ENCODE measurements at places on chromosomes 7 and 10.

DNA sequence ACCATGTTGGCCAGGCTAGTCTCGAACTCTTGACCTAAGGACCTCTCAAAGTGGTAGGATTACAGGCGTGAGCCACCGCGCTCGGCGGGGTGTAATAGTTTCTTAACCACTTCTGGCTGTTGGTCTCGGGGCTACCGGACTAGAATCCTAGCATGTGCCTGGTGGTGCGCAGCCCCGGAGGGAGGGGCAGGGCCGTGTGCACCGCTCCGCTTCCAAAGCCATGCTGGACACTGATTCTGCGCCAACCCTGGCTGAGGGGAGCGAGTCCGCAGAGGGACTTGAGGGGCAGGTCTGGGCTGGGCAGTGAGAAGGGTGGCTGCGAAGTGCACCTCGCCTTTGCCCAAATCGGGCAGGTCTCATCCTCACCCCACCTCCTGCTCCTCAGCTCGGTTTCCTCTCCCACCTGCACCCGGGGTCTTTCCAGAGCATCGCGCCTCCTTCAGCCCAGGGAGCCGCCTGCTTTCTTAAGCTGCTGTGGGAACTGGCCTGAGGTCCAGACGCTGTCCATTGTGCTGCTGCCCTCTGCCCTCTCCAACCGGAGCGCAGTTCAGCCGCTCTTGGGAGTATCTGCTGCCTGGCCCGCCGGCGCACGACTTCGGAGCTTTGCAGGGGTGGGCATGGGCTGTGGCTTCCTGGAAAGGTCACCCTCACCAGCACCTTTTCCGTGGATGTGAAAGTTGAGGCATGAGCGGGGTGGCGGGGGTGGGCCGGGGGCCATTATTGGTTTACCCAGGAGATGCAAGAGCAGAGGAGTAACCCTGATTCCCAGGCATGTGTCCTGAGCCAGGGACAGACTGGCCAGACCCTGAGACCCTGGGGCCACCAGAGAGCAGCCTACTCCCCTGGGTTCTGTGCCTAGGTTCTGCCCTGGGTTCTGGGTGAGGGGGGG is 422.6 kb upstream of the NUPR2 start:
- DNase-seq, result no peak

DNA sequence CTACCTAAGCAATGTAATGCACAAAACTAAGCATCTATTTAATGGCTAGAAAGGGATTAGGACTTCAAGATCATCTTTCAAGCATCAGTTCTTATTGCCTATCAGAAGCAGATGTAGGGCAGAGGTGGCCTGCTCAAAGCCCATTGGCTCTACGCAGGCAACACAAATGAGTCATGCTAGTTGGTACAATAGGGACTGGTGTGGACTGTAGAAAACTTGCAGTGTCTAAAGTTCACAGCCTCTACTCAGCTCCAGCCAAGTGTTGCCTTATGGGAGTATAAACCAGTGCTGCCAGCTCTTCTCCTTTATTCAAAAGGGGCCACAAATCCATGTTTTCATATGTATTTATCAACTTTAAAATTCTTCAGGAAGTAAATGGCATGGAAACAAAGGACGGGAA is 31.7 kb downstream of the ASAH2 start:
- no peak for DNase-seq

DNA sequence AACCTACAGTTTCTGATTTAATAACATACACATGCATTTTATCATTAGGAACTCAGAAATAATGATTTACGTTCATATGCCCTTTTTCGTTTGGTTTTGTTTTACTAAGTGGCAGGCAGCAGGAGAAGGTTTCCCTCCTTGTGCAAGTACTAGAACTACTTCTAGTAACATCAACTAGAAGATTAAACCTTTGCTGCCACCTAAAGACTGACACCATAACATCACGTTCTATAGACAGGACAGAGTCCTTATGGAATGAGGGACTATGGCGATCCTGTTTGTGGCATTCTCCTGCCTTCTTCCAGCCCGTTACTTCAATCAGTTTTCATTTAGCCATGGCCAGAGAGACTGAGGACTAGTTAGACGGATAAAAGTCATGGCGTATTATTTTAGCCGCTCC is 53.2 kb downstream of the GAD2 start:
- DNase-seq, result no peak

GRCh38 chr7:132221356-132221755 is 354.9 kb downstream of the PLXNA4 start:
- DNase-seq, result no peak

- no peak for DNase-seq
Observed at GRCh38 chr10:107415446-107415845, 250.9 kb upstream of the SORCS1 start.

Data from gastrocnemius medialis (tissue), 4 donors.